ENCODE measurements at places on chromosomes 5 and 9.

DNA sequence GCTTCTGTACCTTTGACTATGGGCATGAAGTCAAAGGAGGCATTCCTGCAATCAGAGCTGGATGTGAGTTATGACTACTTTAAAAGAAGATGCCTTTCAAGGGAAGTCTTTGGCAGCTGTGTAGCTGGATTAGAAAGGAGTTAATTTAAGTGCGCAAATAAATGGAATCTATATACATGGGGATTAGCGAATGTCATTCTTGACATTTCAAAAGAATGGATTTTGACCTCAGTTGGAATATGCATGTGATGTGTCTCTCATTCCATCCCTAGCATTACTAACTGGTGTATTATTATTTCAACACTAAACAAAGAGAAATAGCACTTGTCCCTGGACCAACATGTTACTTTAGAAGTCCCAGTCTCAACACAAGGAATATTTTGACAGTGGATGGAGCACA, 359.6 kb upstream of the SLC24A2 start:
- DNase-seq, result no peak

DNA sequence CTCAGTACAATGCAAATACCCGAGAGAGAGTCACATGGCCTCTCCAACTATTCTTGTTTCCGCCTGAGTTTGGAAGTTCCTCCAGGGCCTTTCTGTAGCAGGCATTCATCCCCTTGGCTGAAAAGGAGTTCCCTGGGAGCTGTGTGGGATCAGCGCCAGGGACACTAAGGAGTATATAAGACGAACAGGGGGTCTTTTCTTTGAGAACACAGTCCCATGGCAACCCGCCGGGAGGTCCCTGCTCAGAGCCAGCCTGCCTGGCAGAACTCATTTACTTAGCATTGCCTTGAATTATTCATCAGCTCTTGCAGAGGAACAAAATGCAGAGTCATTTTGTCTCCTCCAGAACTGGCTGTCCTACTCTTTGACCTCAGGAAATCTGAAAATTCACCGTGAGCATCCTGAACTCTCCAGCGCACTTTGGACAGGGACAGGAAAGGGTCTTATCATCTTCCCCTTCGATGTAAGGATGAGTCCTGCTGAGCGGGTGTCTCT, 120.4 kb upstream of the OSMR start:
- DNase-seq, result no peak

- DNase-seq, result no peak
Observed at GRCh38 chr9:118162716-118163115, 458.5 kb downstream of the TLR4 start.

DNA sequence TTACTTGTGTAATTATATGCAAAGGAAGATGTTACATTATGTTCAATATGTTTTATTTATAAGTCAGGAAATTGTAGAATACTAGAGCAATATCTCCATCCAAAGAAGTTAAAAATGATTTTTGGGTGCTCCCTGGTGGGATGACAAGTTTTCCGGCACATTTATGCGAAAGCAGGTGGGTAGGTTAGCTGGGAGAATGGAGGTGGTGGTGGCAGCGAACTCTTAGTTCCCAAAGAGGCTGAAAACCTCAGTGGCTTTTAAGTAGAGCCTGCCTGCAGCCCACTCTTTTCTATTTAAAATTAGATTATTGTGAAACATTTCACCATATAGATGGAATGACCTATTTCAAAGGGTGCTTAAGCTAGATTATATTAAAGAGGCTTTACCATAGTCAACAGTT, 51.8 kb downstream of the ANKRD33B start:
- DNase-seq, result no peak

- no peak for DNase-seq
Observed at GRCh38 chr5:119420169-119420568, 32.1 kb upstream of the HSD17B4 start.

DNA sequence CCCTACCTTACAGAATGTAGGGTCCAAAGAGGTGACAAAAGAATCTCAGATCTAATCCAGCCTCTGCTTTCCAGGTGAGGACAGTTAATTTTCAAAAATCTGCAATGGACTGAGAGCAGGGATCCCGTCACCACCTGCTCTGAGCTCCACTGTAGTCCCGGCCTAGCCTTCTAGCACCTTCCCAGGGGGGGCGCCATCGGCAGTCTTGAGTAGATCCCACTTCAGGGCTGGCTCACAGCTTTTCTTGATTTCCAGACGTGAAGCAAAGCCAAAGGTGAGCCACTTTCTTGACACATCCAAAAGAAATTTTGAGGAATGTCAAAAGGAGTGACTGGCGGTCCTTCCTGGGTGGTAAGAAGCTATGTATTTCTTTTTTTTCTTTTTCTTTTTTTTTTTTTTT, 114.1 kb downstream of the SYK start:
- no peak for DNase-seq

DNA sequence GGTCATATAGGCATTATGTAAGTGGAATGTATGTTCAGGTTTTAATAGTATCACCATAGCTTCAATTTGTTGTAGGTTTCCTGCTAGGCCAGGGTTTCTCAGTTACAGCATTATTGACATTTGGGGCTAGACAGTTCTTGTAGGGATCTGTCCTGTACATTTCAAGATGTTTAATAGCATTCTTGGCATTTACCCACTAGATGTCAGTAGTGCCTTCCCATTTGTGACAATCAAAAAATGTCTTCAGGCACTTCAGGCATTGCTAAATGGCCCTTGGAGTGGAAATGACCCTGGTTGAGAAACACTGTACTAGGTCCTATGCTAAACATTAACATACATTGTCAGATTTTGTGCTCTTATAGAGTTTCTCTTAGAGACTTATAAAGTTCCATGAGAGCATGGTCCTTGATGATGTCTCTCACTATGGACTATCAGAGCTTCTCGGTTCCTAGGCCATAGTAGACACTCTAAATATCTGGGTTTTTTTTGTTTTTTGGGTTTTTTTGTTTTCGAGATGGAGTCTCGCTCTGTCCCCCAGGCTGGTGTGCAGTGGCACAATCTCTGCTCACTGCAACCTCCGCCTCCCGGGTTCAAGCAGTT, 1.4 kb downstream of the KIF20A start:
- DNase-seq, result no peak

GRCh38 chr5:115267617-115268016, 4.9 kb upstream of the PGGT1B start:
- no peak for DNase-seq

DNA sequence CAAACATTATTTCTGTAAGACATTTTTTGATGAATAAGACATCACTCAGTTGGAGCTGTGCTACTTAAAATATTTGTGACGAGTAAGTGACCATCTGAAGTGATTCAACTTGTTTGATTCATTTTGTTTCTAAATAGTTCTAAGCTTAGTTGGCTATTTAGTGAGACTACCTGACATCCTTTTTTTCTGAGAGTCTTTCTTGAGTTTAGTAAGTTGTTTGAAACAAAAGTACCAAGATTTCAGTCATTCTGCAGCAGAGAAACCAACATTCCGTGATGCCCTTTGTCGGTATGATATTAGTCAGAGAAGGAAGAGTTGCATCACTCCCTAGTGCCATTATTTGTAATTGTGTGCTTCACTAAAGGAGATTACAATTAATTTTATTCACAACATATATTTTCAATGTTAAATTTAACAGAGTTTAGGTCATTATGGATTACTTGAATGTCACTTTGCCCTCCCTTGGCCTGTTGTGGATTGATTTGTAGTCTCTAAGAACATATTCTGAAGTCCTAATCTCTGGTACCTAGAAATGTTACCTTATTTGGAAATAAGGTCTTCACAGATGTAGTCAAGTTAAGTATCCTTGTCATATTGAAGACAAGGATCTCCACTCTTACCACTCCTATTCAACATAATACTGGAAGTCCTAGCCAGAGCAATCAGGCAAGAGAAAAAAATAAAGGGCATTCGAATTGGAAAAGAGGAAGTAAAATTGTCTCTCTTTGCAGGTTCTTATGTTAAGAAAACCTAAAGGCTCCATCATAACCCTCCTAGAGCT, 212.2 kb downstream of the PCSK1 start:
- DNase-seq, result no peak

DNA sequence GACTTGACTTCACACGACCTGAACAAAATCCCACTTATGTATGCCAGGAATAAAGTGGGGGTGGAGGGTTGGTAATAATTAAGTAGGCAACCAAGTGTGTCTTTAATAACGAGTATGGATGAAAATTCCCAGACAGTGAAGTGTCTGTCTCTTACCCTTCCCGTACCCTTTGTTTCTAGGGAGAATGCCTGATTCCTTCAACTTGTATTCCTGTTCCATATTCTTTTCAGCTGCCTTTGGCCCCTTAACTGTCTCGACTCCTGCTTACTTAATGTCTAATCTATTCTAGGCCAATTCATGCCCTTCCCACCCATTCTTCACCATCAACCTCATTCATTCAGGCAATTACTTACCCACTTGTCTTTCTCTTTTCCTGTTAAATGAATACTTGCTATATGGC, 380.5 kb downstream of the RAB3C start:
- DNase-seq, result no peak

DNA sequence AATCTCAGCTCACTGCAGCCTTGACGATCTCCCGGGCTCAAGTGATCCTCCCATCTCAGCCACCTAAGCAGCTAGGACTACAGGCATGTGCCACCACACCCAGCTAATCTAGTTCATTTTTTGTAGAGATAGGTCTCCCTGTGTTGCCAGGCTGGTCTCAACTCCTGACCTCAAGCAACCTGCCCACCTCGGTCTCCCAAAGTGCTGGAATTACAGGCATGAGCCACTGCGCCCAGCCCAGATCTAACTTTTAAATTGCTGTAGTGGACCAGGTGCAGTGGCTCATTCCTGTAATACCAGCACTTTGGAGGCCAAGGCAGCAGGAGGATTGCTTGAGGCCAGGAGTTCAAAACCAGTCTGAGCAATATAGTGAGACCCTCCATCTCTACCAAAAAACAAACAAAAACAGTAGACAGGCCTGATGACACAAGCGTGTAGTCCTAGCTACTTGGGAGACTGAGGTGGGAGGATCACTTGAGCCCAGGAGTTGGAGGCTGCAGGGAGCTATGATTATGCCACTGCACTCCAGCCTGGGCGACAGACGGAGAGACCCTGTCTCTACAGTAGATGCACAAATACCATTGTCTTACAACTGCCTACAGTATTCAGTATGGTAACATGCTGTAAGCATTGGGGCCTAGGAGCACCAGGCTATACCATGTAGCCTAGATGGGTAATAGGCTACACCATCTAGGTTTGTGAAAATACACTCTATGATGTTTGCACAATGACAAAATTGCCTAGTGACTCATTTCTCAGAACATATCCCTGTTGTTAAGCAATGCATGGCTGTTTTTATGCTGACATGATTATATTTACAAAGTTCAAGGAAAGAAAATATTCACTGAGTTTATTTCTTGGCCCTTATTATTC, 1.5 kb upstream of the SIT1 start:
- no peak for DNase-seq

GRCh38 chr9:3458806-3459475, 66.9 kb downstream of the RFX3 start:
- DNase-seq, result no peak

DNA sequence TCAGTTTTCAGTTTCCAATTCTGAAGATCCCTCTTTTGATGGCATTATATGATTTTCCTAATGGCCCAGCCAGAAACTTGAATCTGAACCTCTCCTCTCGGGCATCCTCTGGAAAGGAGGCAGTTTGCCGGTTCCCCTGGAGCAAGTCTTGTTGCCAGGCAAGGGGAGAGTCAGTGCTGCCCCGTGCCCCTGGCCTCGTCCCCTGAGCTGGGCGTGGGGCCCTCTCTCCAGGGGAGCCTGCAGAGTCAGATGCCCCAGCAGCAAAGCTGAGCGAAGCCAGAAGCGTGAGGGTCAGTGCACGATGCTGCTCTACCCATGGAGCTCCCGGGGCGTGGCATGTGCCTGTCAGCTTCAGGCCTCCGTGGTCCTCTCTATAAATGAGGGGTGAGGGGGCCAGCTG, 14.0 kb downstream of the OLFM1 start:
- no peak for DNase-seq

DNA sequence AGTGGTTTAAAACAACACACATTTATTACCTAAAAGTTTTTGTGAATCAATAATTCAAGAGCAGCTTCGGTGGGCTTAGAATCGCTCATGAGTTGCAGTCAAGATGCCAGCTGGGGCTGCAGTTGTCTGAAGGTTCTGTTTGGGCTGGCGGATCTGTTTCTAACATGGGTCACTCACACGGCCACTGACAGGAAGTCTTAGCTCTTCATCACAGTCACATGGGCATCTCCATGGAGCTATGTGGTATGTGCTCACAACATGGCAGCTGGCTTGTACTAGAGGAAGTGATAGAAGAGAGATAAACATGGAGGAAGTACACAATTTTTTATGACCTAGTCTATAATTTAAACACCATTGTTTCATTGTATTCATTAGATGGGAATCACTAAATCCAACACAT, 11.2 kb downstream of the KLHL9 start:
- no peak for DNase-seq

DNA sequence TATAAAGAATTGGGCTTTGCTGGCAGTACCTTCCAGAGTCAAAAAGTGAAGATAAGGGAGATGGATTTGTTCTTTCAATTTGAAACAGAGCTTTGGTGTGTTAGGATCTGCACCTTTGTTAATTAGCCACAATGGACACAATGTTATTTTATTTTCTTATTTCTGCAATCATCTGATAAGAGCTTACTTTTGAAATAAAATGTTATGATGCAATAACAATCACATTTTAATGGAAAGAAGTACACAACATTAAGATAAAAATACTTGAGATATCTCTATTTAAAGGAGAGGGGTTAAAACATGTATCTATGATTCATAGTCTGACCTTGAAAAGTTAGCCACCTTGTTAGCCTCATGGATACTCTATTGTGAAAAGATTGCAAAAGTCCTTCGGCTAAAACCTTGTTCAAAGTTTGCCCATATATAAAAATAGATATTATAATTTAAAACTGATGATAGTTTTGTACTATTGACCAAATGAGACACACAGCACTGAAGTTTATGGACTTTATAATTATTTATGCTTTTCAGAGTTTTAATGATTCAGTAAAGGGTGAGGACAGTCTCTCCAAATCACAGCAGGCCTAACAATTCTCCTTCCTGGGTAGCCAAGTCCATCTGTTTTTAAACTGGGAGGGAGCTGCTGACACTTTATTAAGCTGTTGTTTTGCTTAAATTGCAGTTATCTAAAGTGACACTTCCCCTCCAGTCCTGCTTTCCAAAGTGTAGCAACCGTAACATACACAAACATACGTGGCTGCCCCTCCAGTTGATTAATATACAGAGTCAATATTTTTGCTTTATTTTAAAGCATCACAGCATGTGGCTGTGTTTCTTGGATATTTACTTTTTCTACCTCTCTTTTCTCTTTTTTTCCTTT, 47.6 kb upstream of the DAP start:
- no peak for DNase-seq

GRCh38 chr9:16398691-16399090, 471.8 kb downstream of the BNC2 start:
- no peak for DNase-seq

All from stimulated activated naive CD4-positive, alpha-beta T cell (primary cell).